ENCODE measurements at places on chromosomes 4 and X.
A peak's percentile ranks its signal among the peaks of the same experiment; 100 is the strongest.

GRCh38 chrX:119706616-119707015 is 13.6 kb upstream of the SEPTIN6 start:
- no peak for DNase-seq

GRCh38 chrX:78333521-78333920 is 6.1 kb upstream of the CYSLTR1 start:
- DNase-seq, result no peak

GRCh38 chrX:34578237-34578636 is 78.8 kb downstream of the TMEM47 start:
- DNase-seq, result peak; percentile 24

- DNase-seq, result peak; percentile 59
Measured at GRCh38 chrX:110145854-110146253, 142.9 kb downstream of the TMEM164 start.

GRCh38 chr4:57117491-57117890 is 7.3 kb upstream of the IGFBP7 start:
- no peak for DNase-seq

GRCh38 chr4:72286185-72286584 is 254.4 kb downstream of the NPFFR2 start:
- peak; percentile 60 for DNase-seq

All from trophoblast cell (in vitro differentiated cells and primary cell).